ENCODE measurements at places on chromosomes 11 and 22.

GRCh38 chr11:64969209-64969608 is 2.7 kb downstream of the MAJIN start:
- no peak for DNase-seq

DNA sequence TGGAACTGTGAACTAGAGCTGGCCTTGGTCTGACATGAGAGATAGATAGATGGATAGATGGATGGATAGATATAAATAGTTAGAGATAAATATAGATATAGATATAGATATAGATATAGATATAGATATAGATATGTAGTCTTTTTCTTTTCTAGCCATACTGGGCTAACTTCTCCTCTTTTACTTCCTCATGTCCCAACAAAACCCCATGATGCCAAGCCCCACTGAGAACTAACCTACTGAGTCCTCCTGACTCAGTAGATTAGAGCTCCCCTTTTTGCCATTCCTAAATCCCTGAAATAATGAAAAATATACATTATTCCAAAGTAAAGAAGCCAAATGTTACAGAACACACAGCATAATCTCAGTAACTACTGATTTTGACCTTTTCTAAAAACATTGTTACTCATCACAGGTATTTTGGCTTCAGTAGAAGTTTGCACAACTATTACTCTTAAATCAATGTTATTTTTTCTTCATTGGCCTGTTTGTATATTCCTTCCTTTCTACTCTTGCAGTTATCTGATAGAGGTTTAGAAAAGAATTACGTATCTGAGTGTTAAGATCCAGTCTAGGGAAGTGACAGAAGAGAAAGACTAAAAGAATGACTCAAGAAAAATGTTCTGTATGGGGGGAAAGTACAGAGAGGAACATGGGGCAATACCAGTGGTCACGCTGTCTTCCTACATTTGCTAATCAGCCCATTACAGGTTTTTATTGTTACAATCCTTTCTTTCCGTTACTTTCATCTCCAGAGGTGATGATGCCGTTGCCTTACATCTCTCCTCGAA is 6.0 kb upstream of the OR10D3 start:
- no peak for DNase-seq

DNA sequence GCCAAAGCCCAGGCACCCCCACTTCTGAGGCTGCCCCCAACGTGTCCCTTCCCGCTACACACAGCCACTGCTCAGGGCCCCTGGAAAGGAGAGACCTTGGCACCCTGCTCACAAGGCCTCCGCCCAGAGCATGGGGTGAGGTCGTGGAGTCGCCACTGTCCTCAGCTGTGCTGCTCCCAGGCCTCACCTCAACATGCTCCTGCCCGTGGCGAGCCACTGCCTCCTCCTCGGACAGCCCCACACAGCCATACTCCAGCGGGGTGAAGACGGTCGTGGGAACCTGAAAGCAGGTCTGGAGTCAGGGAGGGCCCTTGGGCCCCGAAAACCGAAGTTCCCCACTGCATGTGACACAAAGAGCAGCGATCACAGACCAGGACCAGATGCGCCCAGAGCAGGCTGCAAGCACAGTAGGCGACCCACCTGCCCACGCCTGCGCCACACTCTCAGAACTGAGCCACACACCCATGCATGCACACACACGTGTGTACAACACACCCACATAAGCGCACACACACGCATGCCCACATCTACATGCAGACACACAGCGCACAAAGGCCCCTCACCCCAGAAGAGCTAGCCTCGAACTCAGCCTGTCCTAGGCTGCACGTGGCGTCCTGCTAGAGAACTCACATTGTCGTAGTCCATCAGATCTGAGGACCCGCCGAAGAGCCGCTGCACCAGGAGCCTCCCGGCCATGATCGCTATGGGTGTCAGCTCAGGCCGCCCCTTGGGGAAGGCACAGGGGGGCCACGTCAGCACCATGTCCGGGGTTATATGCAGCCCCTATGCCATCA is 25.5 kb upstream of the GNB1L start:
- DNase-seq, result no peak

DNA sequence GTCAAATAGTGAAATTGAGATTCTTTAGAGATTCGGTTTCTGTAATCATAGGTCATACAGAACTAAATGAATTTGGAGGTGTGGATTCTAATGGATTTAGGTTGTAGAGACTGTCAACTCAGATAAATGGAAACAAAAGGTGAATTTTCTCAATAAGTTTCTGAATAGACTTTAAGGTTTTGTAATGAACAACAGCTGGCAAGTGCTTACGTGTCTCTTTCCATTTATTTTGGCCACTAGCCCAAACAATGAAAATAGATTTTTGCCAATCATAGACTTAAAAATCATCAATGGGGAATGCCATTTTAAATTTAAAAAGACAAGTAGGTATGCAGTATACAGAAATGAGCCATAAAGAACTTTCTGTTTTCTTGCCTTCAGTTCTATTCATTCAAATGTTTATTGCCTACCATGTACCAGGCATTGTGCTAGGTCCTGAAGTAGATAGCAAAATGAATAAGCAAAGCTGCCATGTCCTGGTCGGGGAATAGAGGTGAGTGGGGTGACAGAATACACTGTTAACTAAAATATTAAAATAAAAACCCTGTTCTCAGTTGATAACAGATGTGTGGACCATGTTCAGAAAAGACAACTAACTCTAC is 16.9 kb upstream of the TMEM135 start:
- no peak for DNase-seq

- no peak for DNase-seq
These were observed 20.3 kb downstream of the MB start for GRCh38 chr22:35596821-35597220.

- DNase-seq, result no peak
These were observed 102.0 kb downstream of the CYP2R1 start for GRCh38 chr11:14789879-14790484.

- no peak for DNase-seq
These were observed 8.8 kb downstream of the ARCN1 start for GRCh38 chr11:118581057-118581456.

- DNase-seq, result no peak
These were observed 171.5 kb downstream of the MN1 start for GRCh38 chr22:27629908-27630673.
